ENCODE measurements at places on chromosomes 6 and 20. TPM values are rescaled to one million over a fixed set of nuclear protein-coding genes. Genes with fewer than 3 reads are reported as not detected.
A peak's percentile ranks its signal among the peaks of the same experiment; 100 is the strongest.

DNA sequence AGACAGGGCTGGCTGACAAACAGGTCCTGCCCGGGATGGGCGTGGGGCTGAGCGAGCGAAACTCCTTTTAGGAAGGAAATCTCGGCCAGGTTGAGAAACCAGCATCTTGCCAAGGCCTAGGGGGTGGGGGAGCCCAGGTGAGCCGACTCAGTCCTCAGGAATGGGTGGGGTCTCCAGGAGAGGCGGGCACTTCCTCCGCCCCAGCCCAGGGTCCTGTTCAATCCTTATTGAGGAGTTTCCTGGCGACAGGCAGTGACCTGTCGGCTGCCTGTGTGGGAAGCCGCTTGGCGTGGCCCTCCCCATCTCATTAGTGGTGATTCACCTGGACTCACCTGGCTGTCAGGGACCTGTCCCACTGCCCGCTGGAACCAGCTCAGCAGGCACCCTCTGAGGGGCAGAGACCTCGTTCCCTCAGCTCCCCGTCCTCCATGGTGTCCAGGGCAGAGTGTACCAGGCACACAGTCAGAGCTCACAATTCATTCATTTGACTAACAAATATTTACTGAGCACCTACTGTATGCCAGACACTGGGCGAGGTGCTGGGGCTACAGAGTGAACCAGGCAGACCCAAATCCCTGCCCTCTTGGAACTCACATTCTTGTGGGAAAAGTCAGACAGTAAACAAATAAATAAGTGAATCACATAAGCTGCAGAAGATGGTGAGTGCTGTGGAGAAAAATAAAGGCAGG is 51.1 kb downstream of the FGD2 start:
- DNase-seq: no peak

The TP53TG5 gene
- 28.2 TPM for polyA plus RNA-seq

The ANKS1A gene
- 44.2 TPM for polyA plus RNA-seq

- no peak for DNase-seq
These were observed 164.8 kb downstream of the MRPL14 start for GRCh38 chr6:43962458-43962857.

The LINC00237 gene
- polyA plus RNA-seq: not detected

DNA sequence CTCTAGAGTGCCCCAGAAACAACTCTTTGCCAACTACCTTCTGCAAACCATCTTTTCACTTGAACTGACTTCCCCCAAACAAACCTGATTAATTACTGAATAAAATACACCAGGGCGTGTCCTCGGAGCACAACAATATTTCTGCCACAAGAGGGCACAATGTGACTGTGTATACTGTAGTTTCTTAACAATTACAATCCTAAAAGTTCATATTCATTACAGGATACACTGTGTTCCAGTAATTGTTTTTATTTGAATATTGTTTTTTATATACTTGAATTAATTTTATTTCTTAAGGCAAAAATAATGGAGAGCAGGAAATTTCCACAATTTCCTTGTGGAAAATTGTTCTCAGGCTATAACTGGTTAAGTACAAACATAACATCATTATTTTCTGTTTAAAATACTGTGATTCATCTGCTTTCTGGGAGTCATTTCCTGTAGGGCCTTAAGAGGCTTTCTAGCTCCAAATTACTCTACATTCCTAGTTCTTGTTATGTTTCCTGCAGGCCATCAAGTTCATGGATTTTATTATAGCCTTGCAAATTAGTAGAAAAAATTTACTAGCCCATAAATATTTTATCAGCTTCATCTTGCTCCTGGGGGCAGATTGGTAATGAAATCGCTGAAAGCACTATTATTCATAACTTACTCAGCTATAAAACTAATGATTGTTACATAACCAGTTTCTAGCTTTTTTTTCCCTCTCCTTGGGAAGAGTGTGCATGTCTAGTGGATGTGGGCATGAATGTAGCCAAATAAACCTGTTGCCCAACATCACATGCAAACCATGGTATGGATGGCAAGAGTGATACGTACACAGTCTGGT is 51.9 kb upstream of the SLC22A16 start:
- peak; percentile 80 for DNase-seq

All from testis (tissue), 5 donors.